ENCODE measurements at places on chromosomes 2 and 18. TPM values are rescaled to one million over a fixed set of nuclear protein-coding genes. Genes with fewer than 3 reads are reported as not detected.

ZNF385B gene
- 0.89 TPM for total RNA-seq

- no peak for DNase-seq
Observed at GRCh38 chr2:166088634-166089033, 39.2 kb downstream of the SCN1A start.

CDH20 gene
- 2.8 TPM for total RNA-seq

DNA sequence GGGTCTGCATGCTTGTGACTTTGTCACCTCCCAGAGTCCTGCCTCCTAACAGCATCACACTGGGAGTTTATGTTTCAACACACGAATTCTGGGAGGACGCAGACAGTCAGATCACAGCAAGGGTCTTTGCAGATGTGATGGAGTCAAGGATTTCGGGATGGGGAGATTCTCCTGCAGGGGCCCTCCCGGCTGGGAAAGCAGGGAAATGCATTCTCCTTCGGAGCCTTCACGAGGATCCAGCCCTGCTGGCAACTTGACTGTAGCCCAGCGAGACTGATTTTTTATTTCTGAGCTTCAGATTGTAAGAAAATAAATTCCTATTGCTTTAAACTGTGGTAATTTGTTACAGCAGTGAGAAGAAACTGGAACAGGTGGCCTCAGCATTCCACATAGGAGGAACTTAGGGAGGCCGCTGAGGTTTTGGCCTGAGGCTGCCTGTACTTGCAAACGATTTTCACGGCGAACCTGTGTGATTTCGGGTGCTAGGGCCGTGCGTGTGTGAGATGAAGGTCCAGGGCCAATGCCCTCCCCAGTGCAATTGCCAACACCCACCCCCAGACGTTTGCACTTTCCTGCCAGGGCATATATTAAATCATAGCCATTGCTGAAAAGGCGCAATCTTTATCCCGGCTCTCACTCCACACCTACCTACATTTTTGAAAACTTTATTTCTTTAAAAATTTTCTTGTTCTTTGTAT lies 79.8 kb downstream of the ASB1 start:
- DNase-seq, result no peak

KCNJ13 gene
- total RNA-seq, result 0.79 TPM

CTAGE1 gene
- total RNA-seq, result not detected

GRCh38 chr2:143440411-143441012 lies 311.3 kb downstream of the ARHGAP15 start:
- no peak for DNase-seq

- no peak for DNase-seq
Observed at GRCh38 chr2:221106241-221106640, 465.9 kb downstream of the EPHA4 start.

GRCh38 chr2:196723571-196723970 lies 75.9 kb downstream of the GTF3C3 start:
- no peak for DNase-seq

PDCD1 gene
- total RNA-seq, result 0.10 TPM

Measured in skin of body (tissue), 3 donors.